Activated CD4-positive, alpha-beta T cell treated with anti-CD3 and anti-CD28 coated beads, Interleukin-2, Interleukin-4, amounts not matched to agents 100 ng/mL and 50 ng/mL, durations not matched to agents 16 hours and 8 hours (primary cell): ENCODE measurements at places on chromosomes 5 and 9.
A peak's percentile ranks its signal among the peaks of the same experiment; 100 is the strongest.

DNA sequence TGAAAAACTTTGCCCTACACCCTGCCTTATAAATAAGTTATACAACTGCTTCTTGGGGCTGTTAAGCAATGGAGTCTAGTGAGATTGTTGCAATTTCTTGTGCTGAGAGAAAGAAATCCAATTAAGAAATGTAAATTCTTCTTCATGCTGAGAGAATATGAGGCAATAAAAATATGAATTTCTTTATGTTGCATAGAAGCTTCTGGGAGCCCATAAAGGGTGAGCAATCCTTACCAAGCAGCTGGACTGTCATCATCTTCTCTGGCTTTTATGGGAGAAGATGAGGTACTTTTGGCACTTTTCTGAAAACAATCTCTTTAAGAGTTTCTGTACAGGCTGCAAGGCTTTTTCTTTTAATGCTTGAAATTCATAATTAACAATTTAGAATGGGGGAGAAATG is 204.3 kb downstream of the DMRTA1 start:
- no peak for DNase-seq

- peak; percentile 10 for DNase-seq
These were observed 2.1 kb downstream of the ANKRD33B start for GRCh38 chr5:10565785-10566542.

GRCh38 chr5:137496919-137497318 is 2.2 kb downstream of the SPOCK1 start:
- no peak for DNase-seq

- DNase-seq, result no peak
These were observed 45.9 kb upstream of the HMCN2 start for GRCh38 chr9:130219661-130220096.

- no peak for DNase-seq
These were observed 6.8 kb downstream of the FBP2 start for GRCh38 chr9:94586814-94587213.

- DNase-seq, result peak; percentile 39
These were observed at the start of gene PCDHGC3 for GRCh38 chr5:141475625-141476131. TSS of gene PCDHGC3 (plus strand) at chr5:141475966. CDS start at chr5:141476117, 151 bp downstream.

- DNase-seq, result no peak
These were observed 152.1 kb downstream of the GNA14 start for GRCh38 chr9:77495834-77496671.

- no peak for DNase-seq
These were observed 372.4 kb upstream of the IRX4 start for GRCh38 chr5:2254880-2255750.

DNA sequence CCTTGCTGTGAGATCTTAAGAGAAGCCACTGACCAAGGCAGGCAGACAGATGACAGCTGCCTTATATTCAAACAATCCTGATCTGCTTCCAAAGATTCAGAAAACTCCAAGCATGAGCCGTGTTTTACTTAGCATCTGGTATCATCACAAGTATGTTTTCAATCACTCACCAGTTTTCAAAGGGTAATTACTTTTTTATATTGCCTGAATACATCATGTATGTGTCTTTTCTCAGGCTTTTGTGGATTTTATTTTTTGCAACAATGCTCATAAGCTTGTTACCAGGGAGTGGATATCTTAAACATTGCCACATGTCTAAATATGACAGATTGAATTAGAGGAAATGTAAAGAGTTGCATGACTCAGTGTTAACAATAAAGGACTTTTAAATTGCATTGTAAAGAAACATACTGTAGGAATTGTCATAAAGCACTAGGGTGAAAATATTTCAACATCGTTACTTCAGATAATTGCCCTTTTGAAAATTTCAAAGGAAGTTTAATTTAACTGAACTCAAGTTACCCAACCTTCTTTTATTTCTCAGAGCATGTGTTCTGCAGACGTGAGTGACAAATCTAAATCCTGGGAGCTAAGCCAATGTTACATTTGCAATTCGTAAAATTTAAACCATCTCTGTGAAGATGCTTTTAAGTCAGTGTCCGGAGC is 326.1 kb downstream of the PLK2 start:
- no peak for DNase-seq

GRCh38 chr5:103849934-103850333 is 287.3 kb upstream of the NUDT12 start:
- no peak for DNase-seq

DNA sequence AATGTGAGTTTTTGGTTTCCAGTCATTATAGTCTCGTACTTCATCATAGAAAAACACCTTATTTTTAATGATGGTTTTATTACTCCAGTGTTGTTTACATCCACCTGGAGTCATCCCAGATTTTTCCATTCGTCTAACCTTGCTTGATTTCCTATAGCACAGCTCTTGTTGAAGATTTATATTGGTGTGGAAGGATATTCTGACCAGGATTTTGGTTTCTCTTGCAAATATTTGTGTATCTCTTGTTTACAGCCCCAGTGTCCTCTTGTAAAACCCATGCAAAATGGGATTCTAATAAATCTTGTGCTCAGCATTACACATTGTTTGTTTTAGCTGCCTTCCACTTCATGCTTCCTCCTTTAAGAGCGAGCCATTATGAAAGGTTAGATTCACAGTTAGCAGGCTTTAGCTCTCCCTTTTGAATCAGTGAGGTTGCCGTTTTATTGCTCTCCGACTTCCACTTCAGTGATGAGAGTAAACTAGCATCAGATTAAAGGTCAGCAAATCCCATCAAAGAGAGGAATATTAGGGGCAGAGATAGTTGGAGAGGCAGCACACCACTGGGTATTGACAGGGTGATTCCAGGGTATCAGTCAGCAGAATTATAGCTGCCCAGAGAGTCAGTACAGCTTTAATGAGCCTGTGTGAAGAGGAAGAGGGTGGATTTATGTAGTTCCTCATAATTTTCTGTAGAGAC is 157.1 kb downstream of the PBX3 start:
- no peak for DNase-seq

GRCh38 chr5:79857714-79858409 is 133.2 kb downstream of the MTX3 start:
- DNase-seq, result peak; percentile 83

- DNase-seq, result peak; percentile 16
These were observed 7.7 kb upstream of the DMRT2 start for GRCh38 chr9:1042466-1042865.

GRCh38 chr9:13816837-13817236 is 497.1 kb downstream of the NFIB start:
- no peak for DNase-seq

DNA sequence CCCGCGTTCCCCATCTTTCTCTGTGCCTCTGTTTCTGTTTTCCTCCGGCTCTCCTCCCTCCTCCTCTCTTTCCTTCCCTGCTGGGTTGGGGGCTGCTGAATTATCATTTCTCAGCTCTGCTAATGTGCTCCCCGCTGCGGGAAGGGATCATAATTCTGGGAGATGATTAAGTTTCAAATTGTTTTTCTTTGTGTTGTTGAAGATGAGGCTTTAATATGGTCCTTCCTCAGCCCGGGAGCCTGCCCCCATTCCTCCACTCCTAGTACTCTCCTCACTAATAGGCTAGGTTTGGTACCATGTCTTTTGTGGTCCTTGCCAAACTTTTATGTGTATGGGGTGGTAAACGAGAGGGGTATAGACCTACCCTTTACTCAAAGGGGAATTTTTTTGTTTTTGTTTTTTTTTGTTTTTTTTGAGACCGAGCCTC is 5.7 kb upstream of the PCDH1 start:
- DNase-seq, result no peak

DNA sequence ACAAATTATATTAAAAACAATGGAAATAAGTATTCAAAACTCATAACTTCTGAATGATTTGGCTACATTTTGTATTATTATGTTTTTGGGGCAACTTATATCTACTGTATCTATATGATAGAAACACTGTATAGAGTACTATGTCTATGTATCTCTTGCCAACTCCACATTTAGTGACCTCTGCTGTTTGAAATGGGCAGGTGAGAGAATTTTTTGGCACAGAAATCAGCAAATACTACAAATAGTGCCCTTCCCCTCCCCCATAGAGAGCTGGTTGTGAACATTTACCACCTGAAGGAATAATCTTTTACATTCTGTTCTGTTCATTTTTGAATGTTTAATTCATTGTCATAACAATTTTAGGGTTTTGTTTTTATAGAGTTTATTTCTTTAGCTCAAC is 545.3 kb downstream of the PDE4D start:
- DNase-seq, result no peak

- no peak for DNase-seq
These were observed 69.8 kb downstream of the FAM78A start for GRCh38 chr9:131206495-131206894.

GRCh38 chr5:58855851-58856739 is 273.2 kb downstream of the RAB3C start:
- DNase-seq, result no peak

GRCh38 chr9:883011-883410 is 41.5 kb downstream of the DMRT1 start:
- DNase-seq, result no peak

- no peak for DNase-seq
These were observed 885 bp downstream of the MPDZ start for GRCh38 chr9:13278368-13279246.

DNA sequence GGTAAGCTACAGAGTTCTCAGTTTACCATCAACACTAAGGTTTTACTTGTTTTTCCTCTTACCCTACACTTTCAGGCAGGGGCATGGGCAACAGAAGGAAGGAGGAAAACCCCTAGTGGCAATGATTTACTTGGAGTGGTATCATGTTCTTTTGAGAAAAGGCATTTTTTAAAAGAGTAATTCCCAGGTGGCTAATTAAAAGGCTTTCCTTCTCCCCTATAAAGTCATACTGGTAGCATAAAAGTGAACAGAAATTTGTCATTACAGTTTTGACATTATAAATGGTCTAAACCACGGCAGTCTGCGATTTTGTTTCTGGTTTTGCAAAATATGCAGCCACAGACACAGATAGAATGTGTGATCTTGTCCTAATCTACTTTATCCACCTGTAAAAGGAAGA is 30.9 kb upstream of the OR2K2 start:
- DNase-seq, result no peak

GRCh38 chr5:148791334-148791667 is 35.1 kb upstream of the ADRB2 start:
- DNase-seq, result peak; percentile 85

GRCh38 chr5:135054546-135054945 is 20.5 kb upstream of the PITX1 start:
- DNase-seq, result no peak

- DNase-seq, result no peak
These were observed 63.0 kb downstream of the PUM3 start for GRCh38 chr9:2780846-2781245.

DNA sequence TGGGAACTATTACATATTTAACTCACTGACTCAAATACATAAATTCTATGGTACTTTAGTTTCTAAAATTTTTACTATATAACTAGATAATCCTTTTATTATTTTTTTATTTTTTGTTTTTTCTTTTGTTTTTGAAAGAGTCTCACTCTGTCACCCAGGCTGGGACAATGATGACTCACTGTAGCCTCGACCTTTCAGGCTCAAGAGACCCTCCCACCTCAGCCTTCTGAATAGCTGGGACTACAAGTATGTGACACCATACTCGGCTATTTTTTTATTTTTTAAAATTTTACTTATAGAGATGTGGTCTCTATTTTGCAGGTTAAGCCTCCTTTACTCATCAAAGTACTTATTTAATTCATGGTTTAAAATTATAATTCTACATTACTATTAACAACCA is 92.2 kb upstream of the SLCO4C1 start:
- DNase-seq, result no peak

DNA sequence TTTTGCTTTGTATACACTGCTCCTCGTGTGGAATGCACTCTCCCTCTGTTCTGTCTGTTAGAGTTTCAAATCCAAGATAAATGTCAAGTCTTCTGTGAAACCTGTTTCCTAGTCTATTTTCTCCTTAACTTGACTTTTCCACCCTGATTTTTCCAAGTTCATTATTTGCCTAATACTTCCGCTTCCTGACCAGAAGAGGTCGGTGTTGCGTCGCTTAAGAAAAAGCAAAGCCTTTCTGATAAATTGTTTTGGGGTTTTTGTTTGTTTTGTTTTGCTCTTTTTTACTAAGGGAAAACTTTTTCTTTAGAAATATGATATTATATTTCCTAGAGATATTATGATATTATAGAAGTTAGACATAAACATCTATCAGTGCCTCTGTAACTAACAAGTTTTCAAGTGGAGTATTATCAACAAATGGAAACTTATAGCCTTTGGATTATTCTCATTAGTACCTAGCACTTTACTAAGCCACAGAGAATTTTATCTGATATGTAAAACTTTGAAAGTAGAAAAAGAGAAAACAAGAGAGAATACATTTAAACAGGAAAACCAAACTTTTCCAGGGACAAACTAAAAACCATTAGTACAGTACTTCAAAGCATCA is 55.8 kb downstream of the PHAX start:
- DNase-seq, result peak; percentile 39

GRCh38 chr5:151298063-151298855 is 5.3 kb downstream of the SLC36A3 start:
- DNase-seq, result peak; percentile 59

DNA sequence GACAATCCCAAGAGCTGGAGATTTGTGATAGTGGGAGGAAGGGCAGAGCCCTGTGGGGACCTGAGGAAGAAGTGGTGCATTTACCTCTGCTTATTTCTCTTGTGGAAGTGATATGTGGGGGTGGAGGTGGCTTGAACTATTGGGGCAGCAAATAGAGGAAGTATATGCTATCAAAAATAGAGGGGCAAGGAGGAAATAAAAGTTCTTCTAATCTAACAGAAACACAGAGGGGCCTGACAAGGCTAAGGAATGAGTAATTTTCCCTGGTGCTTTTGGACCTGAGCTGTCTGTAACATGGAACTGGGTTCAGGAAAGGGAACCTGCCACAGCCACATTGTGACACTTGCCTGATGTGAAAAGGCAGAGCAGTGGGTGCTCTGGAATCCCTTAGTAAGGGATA is 378.6 kb upstream of the KLF4 start:
- DNase-seq, result no peak

DNA sequence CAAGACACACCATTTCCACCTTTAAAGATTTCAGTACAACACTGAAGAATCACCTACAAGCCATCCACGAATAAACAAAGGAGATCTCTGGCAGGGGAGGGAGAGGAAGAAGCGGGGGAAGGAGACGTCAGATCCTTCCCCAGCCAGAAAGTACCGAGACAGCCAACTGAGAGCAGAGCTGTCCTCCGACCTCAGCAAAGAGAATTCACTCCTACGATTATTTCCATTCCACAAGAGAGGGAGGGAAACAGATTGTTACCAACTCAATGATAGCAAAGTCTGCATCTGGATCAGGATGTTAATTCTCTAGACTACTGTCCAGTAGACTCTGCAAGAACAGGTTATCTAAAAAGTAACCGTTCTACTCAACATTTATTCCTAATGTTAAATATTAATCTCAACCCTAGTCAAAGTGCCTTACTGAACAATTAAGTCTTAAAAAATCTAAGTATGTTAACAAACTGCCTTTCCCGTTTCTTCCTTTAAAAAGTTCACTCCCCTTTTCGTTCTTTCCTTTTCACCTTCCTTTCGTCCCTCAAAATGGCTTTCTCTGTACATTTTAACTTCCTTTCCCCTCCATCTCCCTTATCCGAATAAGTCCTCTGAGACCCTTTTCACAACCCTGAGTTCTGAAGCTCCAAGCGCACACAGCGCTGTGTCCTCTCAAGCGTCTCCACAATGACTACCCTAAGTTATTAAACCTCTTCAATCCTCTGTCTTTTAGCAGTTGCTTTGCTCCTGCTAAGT is 1.4 kb downstream of the CHD1 start:
- DNase-seq, result peak; percentile 70

GRCh38 chr5:149917073-149917676 is 27.4 kb downstream of the PDE6A start:
- DNase-seq, result no peak

- DNase-seq, result no peak
These were observed 471 bp upstream of the GHR start for GRCh38 chr5:42422656-42423280.

GRCh38 chr5:181217803-181218062 is 5.3 kb upstream of the TRIM41 start:
- DNase-seq, result peak; percentile 30

GRCh38 chr9:106982636-106983035 is 119.7 kb downstream of the ZNF462 start:
- no peak for DNase-seq
